ENCODE measurements at places on chromosomes 3 and 15. TPM values are rescaled to one million over a fixed set of nuclear protein-coding genes. Genes with fewer than 3 reads are reported as not detected.

The DNAH12 gene
- 1.7 TPM for total RNA-seq

The CORO2B gene
- total RNA-seq, result 30.2 TPM

The DHFR2 gene
- 5.7 TPM for total RNA-seq

The ANKRD63 gene
- 0.27 TPM for total RNA-seq

The COL7A1 gene
- 5.8 TPM for total RNA-seq

The ATP1B3 gene
- total RNA-seq, result 43.1 TPM

The UROC1 gene
- total RNA-seq, result 0.27 TPM

The SERINC4 gene
- not detected for total RNA-seq

The CRELD1 gene
- total RNA-seq, result 23.4 TPM

The CXCR6 gene
- not detected for total RNA-seq

The TMEM202 gene
- not detected for total RNA-seq

The MLF1 gene
- 24.5 TPM for total RNA-seq

Data from cerebellum (tissue), 4 donors.